ENCODE measurements at places on chromosomes 1 and 21.

DNA sequence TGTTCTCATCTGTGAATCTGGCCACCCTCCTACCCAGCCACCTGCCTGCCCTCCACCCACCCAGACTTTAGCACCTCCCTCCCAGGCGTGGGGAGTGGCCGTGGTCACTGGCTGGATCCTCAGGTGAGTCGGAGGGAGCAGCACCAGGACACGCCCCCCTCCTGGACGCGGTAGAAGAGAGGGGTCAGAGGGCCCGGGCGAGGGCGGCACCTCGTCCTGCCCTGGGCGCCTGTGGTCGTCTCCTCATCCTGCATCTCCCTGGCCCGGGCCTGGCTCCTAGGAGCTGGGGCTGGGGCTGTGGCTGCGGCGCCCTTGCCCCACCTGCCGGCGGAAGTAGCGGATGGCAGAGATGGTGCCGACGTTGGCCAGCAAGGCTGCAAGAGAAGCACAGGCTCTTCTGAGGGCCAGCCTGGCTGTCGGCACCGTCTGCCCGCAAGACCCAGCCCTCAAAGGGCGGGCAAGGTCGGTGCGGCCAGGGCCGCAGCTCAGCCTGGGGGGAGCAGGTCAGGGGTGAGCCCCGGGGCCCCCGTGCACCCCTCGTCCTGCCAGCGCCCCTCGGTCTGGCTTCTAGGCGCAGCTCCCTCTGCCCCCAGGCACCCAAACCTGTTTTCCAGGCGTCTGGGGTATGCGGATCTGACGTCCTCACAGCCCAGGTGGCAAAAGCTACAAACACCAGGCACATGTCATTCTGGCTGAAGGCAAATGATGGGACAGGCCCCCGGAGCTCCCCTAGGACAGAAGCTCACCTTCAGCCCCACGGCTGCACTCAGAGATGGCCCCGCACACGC lies 5.8 kb downstream of the PERM1 start:
- peak; percentile 91 for DNase-seq

GRCh38 chr1:3857791-3858129 lies 484 bp downstream of the DFFB start:
- no peak for DNase-seq

GRCh38 chr1:114040273-114041015 lies 61.2 kb downstream of the OLFML3 start:
- DNase-seq, result no peak

GRCh38 chr21:33259428-33259827 lies 6.7 kb upstream of the IL10RB start:
- DNase-seq, result no peak

GRCh38 chr1:240860023-240860422 lies 248.1 kb upstream of the GREM2 start:
- no peak for DNase-seq

DNA sequence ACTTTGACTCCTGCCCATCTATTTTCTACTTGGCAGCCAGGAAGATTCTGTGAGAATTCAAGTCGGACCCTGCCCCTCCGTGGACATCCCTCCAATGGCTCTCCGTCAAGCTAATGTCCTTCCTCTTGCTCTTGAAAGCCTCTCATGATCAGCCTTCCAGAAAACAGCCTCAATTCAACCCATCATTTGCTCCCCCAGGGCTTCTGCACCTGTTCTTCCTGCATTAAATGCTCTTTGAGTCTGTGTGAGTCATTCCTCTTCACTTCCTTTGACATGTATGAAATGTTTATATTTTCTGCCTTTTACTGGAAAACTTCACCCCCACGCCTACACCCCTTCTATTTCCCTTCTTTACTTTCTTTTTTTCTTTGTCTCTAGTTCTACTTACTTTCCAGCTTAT lies 734.1 kb upstream of the ZP4 start:
- no peak for DNase-seq

DNA sequence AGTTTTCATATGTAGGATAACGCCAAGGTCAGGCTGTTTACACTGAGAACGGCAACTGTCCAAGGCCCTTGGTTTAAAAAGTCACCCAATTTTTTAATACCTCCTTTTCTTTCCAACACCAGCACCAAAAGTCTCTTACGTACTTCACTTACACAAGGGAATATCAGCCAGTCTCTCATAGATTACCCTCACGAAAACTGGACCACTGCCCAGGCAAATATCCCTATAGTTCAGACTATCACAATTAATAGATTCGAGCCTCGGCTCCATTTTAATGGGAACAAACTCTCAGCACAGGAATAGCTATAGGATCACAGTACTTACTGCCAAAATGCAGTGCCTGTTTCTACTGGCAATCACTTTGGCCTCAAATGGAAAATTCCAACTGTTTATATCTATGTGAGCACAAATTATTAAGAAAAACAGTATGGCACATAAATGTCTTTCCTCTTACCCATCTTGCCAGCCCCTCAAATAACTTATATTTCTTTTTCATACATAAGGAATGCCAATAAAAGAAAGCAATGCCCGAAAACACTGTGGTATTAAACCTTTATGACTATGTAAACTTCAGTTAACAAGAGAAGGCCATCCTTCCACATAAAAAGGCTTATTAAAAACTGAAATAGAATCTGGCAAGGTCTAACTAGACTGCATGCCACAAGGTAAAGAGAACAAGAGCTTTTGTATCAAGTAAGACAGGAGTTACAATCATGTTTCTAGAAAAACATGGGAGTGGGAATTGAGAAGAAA lies 97.8 kb downstream of the SLC45A1 start:
- DNase-seq, result no peak

DNA sequence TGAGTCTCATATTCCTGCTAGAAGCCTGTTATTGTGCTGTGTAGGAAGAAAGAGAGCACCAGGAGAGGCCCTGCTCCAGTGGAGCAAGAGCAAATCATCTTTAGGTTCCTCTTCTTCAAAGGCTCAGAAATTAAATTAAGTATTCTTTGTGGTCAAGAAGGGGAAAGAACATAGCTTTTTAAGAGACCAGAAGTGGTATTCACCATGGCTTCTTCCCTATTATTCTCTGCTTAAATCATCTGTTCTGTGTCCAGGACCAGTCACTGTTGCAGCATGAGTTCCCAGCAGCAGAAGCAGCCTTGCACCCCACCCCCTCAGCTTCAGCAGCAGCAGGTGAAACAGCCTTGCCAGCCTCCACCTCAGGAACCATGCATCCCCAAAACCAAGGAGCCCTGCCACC lies 1.1 kb downstream of the SPRR1B start:
- no peak for DNase-seq

- DNase-seq, result peak; percentile 88
Measured at GRCh38 chr1:27525296-27526272, 35.6 kb upstream of the WASF2 start.

- no peak for DNase-seq
Measured at GRCh38 chr21:34528131-34528561, 16.1 kb upstream of the KCNE1 start.

- DNase-seq, result no peak
Measured at GRCh38 chr1:51303315-51303714, 27.0 kb downstream of the TTC39A start.

DNA sequence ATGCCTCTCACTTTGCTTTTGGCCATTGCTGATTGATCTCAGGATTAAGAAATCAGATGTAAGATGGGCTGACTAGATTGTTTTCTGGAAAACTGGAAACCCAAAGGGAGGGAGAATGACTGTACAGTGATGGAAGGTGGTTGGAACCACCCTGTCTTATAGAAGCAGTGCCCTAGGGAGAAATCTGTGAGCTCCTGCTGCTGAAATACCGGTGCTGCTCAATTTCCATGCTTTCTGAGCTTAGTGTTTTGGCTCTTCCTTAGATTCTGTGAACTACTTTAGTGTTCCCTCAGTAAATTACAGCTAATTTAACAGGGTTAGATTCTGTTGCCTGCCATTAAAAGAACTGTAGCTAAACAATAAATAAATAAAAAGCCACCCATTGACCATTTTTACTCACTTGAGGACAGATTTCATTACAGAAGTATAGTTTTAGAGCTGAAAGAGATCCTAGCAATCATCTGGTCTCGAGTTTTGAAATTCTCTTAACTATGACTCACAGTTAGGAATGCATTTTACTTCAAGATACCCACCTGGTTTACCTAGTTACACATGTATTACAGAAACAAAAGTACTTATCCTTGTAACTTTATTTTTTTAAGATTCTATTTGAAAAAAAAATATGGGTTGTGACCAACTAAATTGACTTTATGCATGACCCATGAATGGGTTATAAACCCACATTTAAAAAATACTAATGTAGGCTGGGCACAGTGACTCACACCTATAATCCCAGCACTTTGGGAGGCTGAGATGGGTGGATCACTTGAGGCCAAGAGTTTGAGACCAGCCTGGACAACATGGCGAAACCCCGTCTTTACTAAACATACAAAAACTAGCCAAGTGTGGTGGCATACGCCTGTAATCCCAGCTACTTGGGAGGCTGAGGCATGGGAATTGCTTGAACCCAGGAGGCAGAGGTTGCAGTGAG lies 33.2 kb downstream of the CAMSAP2 start:
- DNase-seq, result no peak

DNA sequence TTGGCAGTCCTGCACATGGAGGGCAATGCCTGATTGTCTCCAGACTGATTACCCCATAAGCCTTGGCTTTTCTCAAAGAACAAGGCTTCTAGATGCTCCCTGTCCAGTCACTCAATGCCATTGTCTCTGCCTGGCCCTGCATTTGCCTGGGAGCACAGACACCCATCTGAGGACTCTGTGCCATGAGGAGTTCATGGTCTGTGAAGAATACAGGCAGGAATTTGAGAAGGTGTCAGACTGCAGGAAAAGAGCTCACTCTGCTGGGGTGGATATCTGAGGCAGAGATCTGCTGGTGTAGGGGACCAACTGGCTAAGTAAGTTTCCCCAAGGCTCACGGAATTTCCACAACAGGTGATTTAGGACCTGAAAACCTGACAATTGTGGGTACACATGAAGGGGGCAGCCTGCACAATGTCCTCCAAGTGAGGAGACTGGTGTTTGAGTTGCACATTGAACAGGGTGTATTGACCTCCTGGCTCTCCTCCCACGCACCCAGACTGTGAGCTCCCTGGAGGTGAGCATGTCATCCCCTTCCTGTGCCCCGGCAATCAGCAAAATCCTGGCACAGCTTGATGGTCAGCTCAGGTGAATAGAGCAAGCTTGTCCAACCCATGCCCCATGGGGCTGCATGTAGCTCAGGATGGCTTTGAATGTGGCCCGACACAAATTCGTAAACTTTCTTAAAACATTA lies 829 bp downstream of the CYP4A22 start:
- DNase-seq, result no peak

DNA sequence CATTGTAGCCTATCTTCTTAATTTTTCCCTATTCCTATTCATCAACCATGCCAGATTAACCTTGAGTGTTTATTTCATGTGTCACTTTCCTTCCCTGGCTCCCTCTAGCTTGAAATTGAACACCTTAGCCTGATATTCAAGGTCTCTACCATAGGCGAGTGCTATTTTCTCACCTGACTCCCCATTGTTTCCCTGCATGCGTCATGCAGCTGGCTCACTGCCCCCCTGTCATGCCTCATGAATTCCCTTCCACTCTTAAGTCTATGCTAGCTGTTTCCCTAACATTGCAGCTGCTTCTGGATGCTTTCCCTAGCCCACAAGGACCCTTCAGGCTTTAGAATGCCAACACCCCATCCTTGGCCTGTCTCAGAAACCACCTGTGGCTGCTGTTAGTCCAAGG lies 56.7 kb upstream of the CD1D start:
- DNase-seq, result no peak

- DNase-seq, result no peak
Measured at GRCh38 chr1:94949681-94950661, 23.1 kb upstream of the CNN3 start.

DNA sequence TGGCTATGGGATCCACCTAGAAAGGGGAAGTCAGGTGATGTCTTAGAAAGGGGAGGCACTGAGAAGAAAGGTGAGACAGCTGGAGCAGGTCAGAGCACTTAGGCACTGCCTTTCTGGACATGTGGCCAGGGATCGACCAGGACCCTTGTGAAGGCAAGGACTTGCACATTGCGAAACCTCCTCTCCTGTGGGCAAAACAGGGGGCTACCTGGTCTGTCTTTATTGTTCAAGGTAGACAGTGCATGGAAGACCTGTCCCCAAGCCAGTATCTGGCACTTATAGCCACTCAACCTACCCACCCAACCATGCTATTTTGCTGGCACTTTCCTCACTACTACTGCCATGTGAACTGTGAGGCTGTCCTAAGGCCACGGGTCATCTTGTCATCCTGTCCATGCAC lies 67.2 kb downstream of the NAV1 start:
- no peak for DNase-seq

GRCh38 chr1:38685388-38685787 lies 174.2 kb downstream of the RRAGC start:
- DNase-seq, result no peak

All from upper lobe of left lung (tissue), 6 donors.